ENCODE measurements at places on chromosomes 6 and 20.

- peak; percentile 74 for DNase-seq
Observed at GRCh38 chr20:61896058-61896961, 169.4 kb downstream of the TAF4 start.

DNA sequence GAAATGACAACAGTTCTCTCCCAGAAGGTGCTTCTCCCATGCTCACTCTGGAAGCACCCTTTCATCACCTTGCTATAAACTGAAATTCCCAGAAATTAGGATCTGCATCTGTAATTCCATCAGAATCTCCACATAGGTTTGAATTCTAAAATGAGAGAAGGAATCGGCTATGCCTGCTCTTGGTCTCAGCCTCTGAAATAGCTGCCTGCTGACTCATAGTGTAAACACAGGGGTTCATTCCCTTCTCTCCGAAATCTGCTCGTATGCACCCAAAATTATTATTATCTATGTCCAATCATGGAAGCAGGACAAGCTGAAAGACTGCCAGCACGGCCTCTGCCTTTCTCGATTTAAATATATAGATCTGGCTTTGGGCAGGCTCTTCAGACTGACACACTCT is 74.6 kb upstream of the TAB2 start:
- no peak for DNase-seq

- no peak for DNase-seq
Observed at GRCh38 chr20:51969191-51969590, 166.9 kb upstream of the SALL4 start.

- peak; percentile 54 for DNase-seq
Observed at GRCh38 chr20:39829256-39829655, 859.8 kb downstream of the MAFB start.

DNA sequence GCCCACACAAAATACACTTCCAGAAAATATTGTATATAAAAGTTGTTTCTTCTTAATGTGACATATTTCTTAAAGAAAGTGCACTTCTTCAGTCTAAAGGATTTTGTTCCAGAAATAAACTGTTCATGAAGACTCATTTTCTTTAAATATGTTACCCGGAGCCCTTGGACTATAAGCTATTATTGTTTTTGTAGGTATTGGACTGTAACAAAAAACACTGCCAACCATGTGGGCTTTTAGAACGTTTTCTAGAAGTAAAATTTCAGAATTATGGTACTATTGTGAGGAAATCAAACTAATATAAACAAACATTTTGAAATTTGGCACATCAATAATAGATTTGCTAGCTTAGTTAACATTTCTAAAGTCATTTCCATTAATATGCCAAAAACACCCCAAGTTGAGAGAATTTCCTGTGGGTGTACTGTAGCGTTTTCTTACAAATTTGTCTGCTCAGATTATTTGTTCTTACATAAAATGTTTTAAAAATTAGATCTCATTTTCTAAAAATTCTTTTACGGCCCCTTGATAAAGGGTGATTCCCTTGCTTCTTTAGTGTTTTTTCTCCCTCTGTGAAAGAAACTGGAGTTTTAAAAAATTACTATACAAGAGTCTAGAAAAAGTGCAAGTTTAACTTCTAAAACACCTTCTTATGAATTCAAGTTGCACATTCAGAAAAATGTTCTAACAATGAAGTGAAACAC is 3.4 kb downstream of the NKX2-4 start:
- DNase-seq = no peak

- DNase-seq = no peak
Observed at GRCh38 chr20:19712721-19713260, 45.3 kb upstream of the RIN2 start.

DNA sequence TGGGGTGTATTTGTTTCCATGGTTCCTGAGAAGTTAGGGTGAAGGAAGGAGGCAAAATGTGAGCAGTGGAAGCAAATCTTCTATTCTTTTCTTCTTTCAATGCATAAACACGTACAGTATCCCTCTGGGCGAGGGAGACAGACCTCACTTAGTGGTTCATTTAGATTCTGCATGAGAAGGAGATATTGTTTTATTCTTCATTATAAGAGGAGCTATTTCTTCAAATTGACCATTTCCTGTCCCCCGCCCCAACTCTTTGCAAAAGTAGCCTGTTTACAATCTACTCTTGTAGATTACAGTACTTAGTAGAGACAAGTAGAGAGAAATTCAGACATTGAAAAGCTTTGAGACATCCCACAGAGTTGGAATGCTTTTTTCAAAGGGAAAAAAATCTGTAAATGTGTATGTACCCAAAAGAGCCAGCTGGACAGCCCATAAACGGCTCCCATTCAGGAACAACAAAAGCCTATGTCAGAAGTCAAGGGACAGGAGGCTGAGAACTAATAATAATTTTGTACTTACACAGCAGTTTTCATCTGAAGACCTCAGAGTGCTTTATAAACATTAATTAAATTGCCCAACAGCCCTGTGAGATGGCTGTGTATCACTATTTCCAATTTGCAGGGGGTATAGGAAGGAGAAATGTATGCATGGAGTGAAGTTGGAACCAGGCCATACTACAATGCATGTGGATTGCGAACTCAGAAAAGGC is 23.9 kb downstream of the CD83 start:
- DNase-seq = no peak

DNA sequence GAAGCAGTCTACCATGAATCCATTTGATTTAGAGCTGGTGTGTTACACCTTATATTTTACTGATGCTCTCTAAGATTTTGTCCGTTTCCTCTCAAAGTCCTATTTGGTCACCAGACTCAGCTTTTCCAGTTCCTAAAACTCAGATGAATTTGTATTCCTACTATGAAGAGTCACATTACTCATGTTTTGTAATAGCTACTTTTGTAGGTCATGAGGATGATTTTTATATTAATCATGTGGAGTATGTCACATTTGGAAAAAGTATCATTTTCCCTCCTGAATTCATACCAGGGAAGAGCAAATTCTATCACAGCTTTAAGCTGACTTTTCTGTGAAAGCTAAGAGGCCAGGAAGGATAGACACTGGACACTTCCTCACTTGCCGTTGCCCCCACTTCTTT is 140.6 kb upstream of the SCGN start:
- DNase-seq = no peak

GRCh38 chr6:129672881-129673631 is 36.9 kb downstream of the ARHGAP18 start:
- DNase-seq = no peak

Data from head of caudate nucleus (tissue), 42 donors.